ENCODE measurements at places on chromosomes 4 and X.

- no peak for DNase-seq
Observed at GRCh38 chr4:165630671-165631070, 242.4 kb upstream of the TLL1 start.

DNA sequence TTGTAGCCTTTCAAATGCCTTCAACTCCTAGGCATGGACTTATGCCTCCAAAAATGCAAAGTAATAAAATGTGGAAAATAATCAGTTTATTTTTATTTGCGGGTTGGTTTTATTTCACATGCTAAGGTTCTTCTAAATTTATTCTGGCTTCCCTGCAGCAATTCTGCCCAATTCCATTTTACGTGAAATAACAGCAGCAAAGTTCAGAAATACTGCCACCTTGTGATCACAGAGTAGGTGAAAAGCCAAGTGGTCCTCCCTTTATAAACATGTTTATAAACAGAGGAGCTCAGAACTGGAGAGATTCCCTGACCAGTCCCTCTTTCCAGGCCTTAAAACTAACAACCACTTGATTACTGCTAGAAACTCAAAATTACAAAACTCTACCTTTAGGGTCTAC, 14.7 kb upstream of the DCHS2 start:
- no peak for DNase-seq

DNA sequence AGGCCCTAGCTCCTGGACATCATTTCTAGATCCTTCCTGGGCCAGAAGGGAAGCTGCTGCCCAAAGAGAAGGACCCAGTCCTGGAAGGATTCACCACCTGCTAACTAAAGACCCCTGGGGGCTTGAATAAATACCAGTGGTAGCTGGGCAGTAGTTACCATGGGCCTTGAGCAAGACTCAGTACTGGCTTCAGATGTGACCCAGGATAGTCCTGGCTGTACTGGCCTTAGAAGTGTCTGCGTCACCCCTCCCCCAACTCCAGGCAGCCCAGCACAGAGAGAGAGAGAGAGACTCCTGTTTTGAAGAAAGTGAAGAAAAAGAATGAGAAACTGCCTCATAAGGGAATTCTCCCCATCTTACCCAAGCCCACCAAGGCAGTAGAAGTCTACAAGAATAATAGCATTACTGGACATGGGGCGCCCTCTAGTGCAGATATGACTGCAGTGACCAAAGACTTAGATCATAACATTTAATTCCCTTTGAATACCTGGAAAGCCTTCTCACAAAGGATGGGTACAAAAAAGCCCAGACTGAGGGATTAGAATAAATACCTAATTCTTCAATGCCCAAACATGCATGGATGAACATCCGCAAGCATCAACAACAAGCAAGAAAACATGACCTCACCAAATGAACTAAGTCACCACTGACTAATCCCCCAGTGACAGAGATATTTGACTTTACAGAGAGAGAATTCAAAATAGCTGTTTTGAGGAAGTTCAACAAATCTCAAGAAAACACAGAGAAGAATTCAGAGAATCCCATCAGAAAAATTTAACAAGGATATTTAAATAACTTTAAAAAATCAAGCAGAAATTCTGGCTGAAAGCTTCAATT, 171.8 kb downstream of the HNRNPD start:
- DNase-seq: no peak

- no peak for DNase-seq
Observed at GRCh38 chrX:39984191-39984956, 113.4 kb downstream of the BCOR start.

DNA sequence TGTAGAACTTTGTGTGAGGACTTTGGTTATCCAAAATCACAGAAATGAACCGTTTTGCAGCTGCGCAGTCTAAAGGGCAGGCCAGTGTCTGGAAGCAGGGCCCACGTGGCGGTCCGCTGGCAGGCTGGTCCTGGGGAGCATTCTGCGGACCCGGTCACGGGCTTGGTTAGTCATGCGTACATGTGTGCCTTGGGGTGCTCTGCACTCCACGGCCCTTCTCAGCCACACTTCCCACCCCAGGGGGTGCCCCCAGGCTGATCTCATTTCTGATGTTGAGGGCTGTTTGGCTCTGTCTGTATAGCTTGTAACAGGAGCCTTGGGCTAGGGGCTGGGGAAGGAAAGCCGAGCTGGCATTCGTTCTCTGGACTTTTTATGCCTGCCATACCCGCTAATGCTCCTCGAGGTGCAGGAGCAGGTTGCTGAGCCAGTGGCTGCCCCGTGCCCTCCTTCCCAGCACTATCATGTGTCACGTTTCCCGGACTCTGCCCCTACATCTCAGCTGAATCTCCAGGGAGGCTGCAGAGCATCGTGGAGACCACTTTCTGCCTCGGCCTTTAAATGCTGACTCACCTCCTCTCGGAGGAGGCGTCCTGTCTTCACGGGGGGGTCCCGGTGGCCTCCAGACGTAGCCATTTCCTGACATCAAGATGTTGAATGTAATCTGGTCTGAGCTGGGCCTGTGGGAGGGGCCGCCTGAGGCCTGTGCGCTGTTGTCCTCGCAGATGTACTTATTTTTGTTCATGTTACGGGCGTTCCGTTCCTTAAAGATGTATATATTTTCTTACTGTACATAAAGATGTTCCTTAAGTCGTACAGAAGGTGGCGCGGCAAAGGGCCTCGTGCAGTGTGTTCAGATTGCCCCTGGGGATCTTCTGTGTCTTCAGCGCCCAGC, 11.4 kb upstream of the TADA2B start:
- DNase-seq: no peak

DNA sequence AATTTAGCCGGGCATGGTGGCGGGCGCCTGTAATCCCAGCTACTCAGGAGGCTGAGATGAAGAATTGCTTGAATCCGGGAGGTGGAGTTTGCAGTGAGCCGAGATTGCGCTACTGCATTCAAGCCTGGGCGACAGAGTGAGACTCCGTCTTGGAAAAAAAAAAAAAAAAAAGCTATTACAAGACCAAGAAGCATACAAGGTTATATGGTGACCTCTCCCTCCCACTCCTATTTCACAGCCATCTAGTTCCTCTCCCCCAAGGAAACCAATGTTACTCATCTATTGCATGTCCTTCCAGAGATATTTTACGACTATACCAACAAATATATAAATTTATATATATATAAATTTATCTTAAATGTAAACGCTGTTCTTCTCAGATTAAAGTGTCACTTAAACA, 3.2 kb downstream of the SLC9A7 start:
- DNase-seq: no peak

DNA sequence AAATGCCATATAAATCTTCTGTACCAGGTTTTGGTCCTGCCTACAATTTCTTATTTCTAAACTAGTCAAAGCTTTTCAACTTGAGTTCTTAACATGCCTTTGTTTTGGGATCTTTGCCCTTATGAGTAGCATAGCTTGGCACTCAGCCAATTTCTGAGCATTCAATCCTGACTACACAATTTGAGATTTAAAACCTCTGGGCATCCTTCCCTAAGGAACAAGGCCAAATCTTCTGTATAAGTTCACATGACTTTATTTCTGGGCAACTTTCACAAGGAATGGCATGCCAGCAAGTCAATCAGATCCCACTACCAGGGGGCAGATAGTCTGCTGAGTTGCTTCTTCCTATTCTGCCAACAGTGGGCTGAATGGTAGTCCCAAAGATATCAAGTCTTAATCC, 254.2 kb downstream of the ADAMTS3 start:
- no peak for DNase-seq

DNA sequence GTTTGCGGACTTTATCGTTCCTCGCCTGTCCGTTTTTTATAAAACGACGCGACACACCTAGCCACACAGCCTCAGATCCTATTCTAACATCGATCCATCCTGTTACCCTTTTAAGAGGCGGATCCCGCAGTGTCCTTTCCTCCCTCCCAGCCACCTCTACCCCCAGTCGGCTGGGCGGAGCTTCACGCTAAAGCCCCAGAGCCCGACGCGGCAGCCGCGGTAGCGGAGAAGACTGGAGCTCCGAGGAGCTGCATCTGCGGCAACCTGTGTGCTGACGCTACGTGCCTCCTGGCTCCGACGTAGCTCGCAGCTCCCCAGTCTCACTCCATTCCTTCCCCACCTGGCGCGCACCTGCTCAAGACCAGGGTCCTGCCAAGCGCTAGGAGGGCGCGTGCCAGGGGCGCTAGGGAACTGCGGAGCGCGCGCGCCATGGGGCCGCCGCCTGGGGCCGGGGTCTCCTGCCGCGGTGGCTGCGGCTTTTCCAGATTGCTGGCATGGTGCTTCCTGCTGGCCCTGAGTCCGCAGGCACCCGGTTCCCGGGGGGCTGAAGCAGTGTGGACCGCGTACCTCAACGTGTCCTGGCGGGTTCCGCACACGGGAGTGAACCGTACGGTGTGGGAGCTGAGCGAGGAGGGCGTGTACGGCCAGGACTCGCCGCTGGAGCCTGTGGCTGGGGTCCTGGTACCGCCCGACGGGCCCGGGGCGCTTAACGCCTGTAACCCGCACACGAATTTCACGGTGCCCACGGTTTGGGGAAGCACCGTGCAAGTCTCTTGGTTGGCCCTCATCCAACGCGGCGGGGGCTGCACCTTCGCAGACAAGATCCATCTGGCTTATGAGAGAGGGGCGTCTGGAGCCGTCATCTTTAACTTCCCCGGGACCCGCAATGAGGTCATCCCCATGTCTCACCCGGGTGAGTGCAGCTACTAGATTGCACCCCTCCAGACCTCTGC, at the start of gene RNF128:
TSS of gene RNF128 (plus strand) at position 217 of the 953 bp plus-strand sequence. CDS start at position 430, 213 bp downstream.
- peak; percentile 10 for DNase-seq

DNA sequence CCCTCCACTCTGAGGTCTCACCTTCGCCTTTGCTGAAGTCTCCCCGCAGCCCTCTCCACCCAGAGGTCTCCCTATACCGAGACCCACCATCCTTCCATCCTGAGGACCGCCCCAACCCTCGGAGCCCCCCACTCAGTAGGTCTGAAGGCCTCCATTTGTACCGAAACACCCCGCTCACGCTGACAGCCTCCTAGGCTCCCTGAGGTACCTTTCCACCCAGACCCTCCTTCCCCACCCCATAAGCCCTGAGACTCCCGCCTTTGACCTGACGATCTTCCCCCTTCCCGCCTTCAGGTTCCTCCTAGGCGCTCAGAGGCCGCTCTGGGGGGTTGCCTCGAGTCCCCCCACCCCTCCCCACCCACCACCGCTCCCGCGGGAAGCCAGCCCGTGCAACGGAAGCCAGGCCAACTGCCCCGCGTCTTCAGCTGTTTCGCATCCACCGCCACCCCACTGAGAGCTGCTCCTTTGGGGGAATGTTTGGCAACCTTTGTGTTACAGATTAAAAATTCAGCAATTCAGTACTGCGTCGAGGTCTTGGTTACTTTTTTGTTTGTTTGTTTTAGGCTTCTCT, 5.0 kb downstream of the SOD3 start:
- no peak for DNase-seq

DNA sequence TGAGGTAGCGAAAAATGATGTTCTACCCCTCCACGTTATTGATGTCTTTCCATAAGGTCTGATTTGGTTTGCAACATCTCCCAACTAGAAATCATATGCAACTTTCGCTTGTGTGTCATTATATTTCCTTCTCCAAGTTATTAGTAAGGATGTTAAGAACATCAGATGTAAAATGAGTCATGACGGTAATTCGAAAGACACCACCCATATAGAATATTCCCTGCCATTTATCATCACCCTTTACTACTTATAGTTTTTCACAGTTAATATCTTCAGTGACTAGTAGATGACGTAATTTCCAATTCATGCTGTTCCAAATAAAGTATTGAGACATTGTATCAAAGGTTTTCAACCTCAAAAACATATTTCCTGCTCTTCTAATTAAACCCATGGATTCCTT, 146.7 kb upstream of the MAP3K15 start:
- DNase-seq: no peak

DNA sequence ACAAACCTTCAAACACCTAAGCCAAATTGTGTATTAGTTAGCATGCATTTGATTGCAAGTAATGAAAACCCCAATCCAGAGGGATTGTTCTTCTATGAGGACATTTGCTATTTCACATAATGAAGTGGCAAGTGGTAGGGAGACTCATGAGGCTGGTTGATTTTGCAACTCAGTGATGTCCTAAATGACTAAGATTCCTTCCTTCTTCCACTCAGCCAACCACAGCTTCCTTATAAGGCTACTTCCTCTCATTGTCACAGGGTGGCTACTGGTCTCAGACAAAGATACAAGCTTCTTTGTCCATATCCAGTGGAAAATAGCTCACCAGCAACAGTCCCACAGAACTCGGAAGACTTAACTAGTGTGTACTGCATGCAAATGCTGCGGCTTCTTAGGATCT, 5.3 kb upstream of the OTC start:
- no peak for DNase-seq

DNA sequence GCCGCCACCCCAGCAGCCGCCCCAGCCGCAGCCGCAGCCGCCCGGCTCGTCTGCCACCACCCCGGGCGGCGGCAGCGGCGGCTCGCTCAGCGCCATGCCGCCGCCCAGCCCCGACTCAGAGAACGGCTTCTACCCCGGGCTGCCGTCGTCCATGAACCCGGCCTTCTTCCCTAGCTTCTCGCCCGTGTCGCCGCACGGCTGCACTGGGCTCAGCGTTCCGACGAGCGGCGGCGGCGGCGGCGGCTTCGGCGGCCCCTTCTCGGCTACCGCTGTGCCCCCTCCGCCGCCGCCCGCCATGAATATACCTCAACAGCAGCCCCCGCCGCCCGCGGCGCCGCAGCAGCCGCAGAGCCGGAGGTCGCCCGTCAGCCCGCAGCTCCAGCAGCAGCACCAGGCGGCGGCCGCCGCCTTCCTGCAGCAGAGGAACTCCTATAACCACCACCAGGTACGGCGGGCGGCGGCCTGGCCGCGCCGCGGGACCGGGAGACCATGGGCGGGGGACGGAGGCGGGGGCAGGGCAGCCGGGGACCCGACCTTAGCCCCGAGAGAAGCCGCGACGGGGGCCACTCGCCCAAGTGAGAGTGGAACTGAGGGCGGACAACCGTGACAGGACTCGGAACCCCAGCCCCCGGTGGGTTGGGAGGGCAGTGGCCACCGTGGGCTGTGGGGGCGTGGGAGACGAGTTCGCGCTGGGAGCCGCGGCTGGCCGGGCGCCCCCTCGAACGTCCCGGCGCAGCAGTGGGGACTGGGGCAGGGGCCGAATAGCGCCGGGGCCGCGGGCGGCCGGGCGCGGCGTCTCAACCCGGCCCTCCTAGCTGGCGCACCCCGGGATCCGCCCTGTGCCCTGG, 1.8 kb downstream of the CPEB2 start:
- no peak for DNase-seq

- DNase-seq: no peak
Observed at GRCh38 chrX:141632124-141632523, 42.6 kb downstream of the SPANXA2 start.

DNA sequence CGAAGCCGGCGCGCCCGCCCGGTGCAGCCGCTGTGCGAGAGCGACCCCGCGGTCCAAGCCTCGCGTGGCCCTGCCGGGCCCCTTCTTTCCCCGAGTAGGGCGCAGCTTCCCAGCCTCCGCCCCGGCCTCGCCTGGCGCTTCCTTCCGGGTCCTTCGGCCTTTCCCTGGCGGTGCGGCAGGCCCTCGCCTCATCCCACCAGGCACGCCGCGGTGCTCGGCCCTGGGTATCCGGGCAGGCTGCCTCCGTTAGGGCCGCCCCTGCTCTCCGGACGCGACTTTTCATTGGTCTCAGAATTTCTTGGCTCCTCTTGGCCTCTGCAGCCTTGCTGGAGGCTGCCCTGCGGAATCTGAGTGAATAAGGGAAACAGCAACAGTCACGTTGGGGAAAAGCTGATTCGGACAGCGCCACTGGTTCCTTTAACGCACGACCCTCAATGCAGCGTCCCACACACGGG, 429 bp downstream of the UVSSA start:
- DNase-seq: no peak

All from C1 segment of cervical spinal cord (tissue), 14 donors.